Endodermal cell (in vitro differentiated cells): ENCODE measurements at places on chromosomes 7 and 10.
A peak's percentile ranks its signal among the peaks of the same experiment; 100 is the strongest.

GRCh38 chr7:45721686-45722598 lies 147.8 kb downstream of the ADCY1 start:
- DNase-seq = no peak

DNA sequence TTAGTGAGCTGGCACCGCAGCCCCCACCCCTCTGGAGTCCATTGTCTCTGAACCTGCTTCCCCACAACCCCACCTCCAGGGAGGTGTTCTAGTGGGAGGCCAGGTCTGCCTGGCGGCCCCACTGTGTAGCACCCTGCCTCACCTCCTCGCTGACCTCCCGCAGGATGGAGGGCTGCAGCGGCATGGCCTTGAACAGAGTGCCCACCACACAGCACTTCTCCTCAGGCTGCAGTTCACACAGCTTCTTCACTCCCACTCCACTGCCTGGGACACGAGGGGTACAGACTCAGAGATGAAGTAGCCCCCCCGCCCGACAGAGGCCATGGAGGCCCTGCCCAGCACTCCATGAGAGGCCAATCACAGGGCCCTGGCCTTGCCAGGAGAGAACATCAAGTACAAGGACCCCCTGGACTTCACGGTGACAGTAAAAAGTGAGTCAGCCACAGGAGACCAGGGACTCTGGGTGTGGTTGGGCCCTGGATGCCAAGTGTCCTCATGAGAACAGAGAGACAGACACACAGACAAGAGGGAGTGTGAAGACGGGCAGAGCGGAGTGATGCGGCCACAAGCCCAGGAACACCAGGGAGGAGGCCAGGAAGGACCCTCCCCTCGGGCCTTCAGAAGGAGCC lies 5.4 kb downstream of the POLD2 start:
- no peak for DNase-seq

DNA sequence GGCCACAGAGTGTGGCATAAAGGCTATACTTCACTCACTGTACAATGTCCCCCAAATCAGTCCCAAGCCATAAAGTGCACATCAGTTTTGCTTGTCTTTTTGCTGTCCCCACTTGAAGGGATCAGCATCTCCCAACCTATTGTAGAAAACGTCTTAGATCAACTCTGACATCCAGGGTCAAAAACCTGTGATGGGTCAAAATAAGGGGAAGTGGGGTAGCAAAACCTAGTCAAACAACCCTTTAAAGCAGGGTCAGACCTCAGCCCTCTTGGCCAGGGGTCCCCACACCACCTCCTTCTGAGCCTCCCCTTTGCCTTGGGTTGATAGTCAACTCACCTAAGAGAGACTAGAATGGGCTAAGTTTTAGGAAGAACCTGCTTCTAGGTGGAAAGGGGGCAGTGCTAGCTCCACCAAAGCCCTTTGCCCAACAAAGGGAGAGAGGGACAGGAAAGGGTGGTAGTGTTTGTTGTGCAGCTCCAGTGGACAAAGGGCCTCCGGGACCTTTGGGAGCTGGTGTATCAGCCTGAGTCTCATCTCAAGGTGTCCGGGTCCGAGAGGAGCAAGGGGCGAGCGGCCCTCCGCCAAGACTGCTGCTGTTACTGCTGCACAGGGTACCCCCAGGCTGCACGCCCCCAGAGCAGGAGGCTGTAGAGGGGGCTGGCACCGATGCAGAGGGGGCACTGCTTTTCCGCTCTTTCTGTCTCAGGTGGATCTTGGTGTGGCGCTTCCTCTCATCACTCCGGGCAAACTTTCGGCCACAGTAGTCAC lies 3.3 kb downstream of the EGR2 start:
- DNase-seq = no peak

DNA sequence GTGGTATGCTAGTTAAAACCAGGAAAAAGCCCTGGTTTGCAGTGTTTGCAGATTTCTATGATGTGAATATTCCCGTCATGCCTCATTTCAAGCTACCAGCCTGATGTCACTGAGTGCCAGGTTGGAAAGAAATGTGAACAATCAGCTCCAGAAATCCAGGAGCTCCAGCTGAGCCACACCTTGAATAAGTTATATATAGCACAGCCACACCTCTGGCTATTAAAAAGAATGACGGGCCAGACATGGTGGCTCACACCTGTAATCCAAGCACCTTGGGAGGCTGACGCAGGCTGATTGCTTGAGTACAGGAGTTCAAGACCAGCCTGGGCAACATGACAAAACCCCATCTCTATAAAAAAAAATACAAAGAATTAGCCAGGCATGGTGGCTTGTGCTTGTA lies 18.7 kb upstream of the SLF2 start:
- no peak for DNase-seq

- no peak for DNase-seq
Observed at GRCh38 chr7:96093435-96093834, 228.5 kb downstream of the SLC25A13 start.

- peak; percentile 60 for DNase-seq
Observed at GRCh38 chr7:51802718-51803117, 486.1 kb upstream of the COBL start.

DNA sequence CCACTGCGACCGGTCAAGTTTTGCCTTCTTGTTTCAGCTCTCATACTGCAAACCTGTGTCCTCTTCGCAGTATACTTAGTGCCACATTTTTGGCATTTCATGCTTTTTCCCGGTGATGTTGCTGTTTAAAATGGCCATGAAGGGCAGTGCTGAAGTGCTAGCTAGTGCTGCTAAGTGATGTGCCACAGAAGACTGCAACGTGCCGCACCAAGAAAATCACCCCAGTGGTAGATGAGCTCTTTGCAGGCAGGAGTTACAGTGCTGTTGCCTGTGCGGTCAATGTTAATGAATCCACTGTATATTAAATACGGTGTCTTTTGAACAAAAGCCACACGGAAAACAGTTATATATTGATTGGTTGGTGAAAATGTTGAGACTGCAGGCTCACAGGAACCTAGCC lies 120.3 kb downstream of the ANLN start:
- DNase-seq = peak; percentile 61

DNA sequence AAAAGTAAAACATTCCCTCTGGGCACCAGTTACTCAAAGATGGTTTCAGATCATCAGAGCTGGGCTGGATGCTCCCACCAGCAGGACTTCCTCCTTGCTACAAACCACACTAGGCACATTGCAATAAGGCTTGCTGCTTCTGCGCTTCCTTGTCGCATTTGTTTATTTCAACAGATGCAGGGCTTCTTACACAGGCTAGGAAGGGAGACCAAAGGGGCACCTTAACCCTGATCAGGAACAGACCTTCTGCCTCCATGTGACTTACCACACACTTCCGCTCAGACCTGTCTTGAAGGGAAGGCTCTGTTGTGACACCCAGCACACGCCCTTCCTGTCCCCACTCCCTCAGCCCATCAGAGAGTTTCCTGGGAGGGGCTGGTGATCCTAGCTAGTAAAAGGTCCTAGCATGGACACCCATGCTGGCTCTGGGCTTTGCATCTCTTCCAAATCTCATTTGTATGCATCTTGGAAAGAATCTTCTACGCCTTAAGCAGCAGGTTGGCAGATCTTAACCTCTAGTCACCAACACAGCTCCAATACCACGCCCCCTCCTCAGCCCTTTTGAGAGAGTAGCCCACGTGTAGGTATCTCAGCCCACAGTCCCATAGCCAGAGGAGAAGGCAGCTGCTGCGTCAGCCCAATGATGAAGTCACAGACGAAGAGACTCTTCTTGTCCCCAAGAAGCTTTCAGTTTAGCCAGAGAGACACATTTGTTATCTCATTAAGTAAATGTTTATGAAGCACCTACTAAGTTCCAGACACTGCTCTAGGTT lies 47.1 kb upstream of the SVIL start:
- no peak for DNase-seq
